CD8-positive, alpha-beta T cell (primary cell): ENCODE measurements at places on chromosomes 3 and 15.

- DNase-seq: no peak
Measured at GRCh38 chr15:88046576-88047129, 209.9 kb downstream of the NTRK3 start.

DNA sequence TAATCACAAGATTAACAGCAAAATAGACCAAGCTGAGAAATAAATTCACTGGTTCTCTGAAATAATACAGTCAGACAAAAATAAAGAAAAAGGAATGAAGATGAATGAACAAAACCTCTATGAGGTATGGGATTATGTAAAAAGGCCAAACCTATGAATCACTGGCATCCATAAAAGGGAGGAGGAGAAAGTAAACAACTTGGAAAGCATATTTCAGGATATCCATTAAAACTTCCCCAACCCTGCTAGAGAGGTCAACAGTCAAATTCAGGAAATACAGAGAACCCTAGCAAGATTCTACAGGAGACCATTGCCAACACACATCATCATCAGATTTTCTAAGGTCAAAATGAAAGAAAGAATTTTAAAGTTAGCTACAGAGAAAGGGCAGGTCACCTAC lies 649.7 kb upstream of the CBLB start:
- DNase-seq: no peak

DNA sequence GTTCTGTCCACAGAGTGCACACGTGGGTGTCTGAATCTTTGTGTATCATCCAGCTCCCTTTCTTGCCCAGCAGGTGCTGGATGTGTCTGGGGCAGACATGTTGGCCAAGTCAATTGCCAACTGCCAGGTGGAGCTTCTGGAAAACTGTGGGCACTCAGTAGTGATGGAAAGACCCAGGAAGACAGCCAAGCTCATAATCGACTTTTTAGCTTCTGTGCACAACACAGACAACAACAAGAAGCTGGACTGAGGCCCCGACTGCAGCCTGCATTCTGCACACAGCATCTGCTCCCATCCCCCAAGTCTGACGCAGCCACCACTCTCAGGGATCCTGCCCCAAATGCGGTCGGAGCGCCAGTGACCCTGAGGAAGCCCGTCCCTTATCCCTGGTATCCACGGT lies 12.5 kb upstream of the RPP14 start:
- DNase-seq: no peak

DNA sequence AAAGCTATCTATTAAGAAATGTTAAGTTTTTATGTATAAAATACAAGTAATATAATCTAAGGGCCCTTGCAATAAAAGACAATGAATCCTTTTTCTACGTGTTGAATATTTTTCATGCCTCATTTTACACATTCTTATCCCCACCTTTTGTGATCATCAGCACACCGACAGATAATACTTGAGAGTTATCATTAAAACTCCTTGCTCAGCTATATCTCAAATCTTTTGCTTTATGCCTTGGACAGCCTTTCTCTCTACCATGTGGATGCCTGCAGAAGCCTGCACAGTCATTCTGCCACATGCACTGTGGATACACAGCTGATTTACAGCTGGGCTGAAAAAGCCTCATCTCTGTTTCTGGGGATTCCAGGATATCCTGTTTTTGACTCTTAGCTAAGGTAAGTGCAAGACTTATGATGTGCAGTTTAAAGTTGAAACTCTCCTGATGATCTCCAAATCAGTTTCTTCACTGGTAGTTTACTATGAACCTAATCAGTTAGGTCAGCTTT lies 1565.1 kb downstream of the SI start:
- no peak for DNase-seq

DNA sequence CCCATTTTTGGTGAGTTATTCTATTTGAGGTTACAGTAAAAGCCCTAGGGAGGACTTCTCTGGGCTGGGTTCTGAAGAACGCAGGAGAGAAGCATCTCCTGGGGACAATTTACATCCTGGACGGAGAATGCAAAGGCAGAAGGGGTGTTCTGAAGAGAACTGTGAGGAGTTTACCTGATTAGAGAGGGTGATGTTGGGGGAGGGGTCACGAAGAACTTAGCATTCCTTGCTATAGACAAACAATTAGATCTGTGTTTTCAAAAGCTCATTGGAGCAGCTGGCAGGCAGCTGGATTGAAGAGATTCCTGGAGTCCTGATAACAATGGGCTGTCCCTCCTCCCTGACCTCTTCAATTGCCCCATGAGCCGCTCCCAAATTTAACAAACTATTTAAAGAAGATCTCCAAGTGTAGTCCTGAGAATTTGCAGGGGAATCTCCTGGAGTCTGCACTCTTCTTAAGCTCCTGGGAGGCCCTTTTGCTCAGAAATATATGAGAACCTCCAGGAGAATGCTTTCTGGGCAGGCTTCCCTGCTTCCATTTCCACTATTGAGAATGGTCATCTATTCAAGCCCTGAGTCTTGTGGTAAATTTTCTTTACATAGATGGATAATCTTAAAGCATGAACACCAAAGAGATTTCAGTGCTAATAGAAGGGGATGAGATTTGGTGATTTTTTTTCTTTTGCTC lies 55.3 kb downstream of the ARHGAP31 start:
- no peak for DNase-seq

DNA sequence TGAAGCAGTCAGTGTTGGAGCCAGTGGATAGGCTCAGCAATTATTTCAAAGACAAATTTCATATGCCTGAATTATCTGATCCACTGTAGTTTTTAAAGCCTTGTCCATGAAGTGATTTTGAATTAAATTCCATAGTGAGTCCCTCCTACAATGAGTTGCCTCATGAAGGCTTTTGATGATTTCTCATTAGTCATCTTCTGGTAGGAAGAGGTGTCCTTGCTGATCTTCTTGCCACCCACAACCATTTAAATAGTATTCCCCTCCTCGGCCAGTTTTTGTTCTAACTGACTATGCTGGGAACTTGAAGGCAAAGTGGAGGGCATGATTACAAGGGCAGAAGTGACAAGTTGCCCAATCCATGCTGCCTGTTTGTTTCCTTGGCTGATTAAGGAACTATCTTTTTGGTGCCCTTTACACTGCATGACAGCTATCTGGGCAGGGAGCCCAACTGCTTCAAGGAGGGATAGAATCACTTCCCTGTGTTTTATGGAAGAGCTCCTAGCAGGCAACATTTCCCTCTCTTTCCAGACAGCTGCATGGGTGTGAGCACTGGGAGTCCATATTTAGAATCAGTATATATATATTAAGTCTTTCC lies 617.5 kb downstream of the ZPLD1 start:
- DNase-seq: peak; percentile 2
